ENCODE measurements at places on chromosomes 12 and 14.

DNA sequence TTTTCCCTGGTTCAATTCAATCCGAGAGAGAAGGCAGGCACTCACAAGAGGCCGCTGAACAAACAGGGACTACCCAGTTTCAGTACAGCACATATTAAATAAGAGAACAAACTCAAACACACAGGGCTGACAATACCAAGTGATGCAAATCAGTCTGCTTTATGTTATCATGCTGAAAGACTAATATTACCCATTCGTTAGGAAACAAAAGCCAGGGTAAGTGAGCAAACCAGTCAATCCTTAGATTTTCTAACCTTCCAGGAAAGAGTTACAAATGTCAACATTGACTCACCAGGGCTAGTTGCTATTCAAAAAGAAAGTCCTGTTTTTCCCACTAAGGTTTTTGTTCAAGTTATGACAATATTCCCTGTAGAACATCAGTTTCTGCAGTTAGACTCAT lies 246.2 kb downstream of the C12orf42 start:
- DNase-seq = no peak

DNA sequence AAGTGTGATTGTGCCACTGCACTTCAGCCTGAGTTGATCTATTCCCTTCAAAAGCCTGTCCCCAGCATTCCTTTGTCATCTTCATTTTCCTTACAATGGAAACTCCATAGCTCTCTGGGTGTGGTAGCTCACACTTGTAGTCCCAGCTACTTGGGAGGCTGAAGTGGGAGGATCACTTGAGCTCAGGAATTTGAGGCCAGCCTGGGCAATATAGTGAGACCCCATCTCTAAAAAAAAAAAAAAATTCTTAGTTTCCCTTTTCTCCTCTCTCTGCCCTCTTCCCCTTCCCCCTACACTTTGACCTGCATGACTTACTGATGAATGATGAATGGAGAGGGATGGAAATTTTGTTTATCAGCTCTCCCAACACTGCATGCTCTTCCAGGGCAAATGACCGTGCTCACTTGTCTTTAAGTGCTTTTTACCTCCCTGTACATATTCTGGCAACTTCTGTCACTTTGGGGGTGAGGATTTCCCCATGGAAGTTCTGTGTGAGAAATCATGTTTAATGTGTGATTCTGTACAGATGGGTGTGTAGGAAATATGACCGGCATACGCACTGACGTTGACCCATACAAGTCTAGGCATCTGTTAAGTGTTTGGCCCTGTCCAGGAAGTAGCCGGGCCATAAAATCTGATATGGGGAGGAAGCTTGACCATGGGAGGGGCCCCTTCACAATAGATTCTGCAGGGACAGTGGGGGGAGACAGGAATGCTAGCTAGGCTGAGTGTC lies 65.4 kb downstream of the ZFP36L1 start:
- no peak for DNase-seq

- DNase-seq = no peak
Observed at GRCh38 chr12:82855872-82856271, 169.2 kb downstream of the TMTC2 start.

DNA sequence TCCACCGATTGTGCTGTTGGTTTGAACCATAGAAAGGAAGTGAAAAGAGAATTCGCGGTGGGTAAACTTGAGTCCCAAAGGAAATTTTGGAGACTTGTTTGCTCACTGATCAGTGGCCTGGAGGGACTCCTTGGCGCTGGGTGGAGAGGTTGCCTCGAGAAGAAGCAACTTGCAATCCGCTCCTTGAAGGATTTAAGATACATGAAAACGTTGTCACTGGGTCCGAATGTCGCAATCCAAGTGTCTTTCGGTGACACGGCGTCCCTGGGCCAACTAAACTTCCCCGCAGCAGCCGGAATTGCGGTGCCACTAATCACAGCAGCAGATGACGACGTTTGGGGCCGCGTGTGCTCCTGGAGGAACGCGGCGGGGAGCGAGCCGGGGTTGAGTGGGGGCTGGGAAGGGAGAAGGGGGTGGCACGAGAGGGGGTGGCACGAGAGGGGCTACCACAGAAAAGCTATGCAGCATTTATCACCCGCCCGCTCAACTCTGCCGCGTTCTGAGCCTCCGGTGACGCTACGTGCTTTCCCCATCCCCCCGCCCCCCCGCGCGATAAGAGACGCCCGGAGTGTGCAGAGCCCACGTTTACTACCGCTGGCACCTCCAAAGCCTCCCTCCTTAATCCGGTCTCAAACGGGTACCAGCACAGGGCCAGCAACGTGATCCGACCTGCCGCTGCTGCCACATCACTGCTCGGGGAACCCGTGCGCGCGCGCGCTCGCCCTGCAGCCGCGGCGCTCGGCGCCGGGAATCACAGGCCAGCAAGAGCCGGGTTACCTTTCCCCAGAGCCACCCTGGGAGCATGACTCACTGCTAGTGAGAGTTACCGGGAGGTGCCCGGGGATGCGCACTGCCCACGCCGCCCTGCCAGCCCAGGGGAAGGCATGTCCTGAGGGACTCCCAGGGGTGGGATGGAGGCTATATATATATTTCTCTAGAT lies 833 bp upstream of the BHLHE41 start:
- DNase-seq = peak; percentile 82

DNA sequence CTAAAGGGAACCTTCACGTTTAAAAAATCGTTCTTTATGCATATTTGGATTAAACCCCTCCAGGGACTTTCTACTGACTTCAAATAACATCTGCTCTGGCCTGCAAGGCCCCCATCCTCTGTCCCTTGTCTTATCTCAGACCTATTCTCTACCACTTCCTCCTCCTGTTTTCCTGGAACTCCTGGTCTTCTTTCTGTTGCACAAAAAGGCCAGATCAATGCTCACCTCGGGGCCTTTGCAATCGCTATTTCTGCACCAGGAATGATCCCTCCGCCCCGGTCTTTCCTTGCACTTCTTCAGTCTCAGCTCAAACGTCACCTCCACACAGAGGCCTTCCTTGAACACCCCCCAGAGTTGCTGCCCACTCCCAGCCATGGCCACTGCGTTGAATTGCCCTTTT lies 57.6 kb upstream of the BEGAIN start:
- no peak for DNase-seq

DNA sequence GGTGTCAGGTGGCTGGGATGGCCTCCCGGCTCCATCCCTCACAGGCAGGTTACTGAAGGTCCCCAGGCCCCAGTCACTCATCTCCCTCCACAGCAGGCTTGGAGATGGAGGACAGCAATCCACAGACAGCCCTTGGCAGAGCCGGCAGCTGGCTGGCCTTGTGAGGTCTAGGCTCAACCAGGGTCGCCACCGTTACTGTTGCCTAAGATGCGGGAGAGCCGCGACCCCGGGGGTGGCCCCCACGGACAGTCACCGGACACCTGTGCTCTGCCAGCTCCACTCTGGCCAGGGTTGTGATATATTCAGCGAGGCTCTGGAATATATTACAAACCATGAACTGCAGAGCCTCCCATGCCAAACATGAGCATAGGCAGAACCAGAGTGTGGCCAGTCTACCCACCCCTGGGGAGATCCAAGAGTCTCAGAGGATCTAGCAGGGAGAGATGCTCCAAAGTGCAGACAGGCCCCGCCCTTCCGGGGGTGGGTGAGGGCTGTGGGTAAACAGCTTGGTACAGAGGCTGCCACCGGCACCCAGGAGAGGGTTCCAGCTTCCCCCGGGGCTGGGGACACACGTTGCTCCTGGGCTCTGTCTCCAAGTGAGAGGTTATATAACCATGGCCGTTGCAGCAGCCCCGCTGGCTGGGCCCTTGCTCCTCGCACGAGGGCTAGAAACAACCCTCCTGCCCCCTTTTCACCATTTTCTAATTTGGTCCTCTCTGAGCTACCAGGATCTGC lies 55.9 kb upstream of the DIO3 start:
- no peak for DNase-seq

DNA sequence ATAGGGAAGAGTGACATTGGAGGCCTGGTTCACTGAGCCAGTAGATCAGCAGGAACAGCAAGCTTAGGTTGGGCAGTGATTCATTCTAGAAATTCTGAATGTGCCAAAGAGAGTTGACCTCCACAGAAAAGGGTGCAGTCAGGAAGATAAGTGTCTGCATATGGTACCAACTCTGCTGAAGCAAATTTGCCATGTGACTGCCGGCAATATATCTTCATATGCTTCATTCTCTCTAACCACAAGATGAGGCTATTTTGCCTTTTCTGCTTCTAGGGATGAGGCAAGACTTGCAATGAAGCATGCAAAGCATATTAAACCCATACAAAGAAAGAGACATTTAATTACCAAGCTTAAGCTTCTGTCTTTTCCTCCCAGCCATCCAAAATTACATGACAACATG lies 13.6 kb downstream of the CCDC198 start:
- no peak for DNase-seq

GRCh38 chr14:20219033-20219432 lies 4.5 kb upstream of the OR11H6 start:
- no peak for DNase-seq

DNA sequence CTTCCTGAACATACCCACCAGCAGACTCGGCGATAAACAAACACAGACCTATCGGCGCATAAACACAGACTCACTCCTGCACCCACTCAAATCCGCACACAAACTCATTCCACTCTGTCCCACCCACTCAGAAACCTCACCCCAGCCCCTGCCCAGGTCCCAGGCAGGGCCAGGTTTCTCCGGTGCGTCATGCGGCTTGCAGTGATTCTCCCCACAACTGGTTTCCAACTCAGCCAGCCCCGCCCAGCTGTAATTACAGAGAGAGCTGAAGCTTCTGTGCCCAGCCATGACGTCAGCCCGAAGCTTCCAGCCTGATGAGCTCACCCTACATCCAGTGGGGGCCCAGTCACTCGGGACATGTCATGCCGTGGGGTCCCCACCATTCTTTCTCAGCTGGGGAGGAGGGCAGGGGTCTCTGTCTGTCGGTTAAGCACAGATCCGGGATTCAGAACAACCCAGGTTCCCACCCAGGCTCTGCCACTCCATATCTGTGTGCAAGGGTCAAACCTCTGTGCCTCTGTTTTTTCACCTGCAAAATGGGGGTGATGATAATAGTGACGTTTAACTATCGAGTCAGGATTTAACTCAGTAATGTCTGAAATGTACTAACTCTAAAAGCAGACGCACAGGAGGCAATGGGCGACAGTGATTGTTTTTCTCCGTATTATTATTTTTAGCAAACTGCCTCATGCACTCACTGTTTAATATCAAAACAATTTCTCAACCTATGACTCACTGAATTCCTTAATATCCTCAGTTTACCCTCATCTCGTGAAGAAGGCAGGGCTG lies 2.3 kb upstream of the HSPB8 start:
- peak; percentile 45 for DNase-seq

GRCh38 chr14:31927348-31927832 lies 149.7 kb upstream of the ARHGAP5 start:
- DNase-seq = peak; percentile 21

GRCh38 chr14:95332641-95333040 lies 12.9 kb upstream of the CLMN start:
- no peak for DNase-seq

GRCh38 chr14:71574976-71575375 lies 357.3 kb upstream of the RGS6 start:
- DNase-seq = peak; percentile 22

GRCh38 chr12:112482733-112483132 lies 64.0 kb downstream of the PTPN11 start:
- no peak for DNase-seq

DNA sequence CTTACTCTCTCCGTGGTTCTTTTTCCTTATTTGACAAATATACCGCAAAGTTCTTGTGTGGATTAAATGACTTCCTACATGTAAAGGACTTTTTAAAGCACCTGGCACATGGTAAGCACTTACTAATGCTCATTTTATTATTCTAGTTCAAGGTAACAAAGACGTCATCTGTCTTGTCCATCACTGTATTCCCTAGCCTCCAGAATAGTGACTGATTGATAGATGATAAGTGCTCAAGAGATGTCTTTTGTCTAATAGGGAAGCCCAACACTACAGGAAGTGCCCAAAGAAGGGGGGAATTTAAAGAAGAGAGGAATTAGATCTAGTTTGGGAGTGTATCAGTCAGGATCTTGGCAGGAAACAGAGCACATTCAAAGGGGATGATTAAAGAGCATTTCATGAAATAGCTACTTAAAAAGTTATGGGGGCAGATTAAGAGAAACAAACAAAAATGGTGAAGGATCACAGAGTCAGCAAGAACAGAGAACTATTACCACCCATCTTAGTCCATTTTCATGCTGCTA lies 151.9 kb downstream of the GXYLT1 start:
- DNase-seq = no peak

DNA sequence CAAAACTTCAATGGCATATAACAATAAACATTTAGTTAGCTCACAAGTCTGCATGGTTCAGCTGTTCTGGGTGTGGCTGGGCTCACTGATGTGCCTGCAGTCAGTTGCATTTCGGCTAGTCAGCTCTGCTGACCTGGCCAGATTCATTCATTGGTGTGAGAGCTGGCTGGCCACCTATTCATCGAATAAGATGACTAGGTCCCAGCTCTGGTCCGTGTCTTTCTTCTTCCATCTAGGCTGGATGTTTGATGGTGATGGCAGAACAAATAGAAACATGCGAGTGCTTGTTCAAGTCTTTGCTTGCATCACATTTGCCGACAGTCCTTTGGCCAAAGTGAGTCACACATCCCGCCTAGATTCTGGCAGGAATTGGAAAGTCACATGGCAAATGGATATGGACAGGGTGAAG lies 203.3 kb upstream of the CRY1 start:
- DNase-seq = no peak

DNA sequence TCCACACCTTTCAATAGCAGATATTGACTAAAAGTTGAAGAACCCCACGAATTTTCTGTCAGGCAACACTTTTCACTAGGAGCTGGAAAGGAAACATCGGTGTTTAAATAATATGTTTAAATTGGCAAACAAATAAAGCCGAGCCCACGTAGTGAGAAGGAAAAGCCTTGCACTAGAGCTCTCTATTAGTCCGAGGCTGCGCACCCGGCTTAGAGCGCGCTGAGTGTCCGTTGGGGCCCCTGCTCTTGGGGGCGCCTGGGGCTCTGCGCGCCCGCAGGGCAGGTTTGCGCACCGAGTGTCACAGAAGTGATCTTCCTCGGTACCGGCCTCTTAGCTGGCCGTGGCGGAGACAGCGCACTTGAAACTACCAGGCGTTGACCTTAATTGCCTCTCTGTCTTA lies 6.4 kb downstream of the TTC6 start:
- peak; percentile 34 for DNase-seq

DNA sequence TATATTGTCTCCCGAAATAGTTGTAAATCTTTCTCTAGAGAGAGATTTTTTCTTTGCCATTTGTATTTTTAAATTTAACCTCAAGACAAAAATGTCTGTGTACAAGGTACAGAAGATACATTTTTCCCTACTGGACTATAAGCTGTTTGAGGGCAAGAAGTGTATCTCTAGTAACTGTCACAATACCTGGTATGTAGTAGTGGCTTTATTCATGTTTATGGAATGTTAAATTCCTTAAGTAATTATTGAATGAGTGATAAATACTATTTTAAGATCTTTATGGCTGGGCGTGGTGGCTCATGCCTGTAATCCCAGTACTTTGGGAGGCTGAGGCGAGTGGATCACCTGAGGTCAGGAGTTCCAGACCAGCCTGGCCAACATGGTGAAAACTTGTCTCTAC lies 24.4 kb upstream of the CDK17 start:
- DNase-seq = no peak

DNA sequence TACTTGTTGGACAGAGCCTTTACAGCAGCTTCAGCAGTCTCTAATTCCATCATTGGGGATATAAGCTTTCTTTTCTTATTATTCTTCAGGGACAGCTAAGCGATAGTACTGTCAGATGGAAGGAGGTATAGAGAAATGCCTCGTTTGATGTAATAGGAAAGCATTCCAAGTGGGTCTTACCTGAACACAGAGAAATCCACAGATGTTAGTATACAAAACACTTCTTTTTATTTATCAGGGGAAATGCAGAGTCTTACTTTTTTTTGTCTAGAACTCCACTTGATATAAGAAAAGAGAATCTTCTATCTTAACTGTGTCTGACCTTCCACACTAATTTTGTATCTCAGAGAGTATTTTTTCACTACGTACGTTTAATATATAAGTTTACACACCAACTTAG lies 1.9 kb downstream of the SYT1 start:
- no peak for DNase-seq
